Stimulated activated CD8-positive, alpha-beta memory T cell treated with anti-CD3 and anti-CD28 coated beads, Interleukin-2, amount 100 ng/mL, for 1 hour (primary cell): ENCODE measurements at places on chromosomes 4 and X.

DNA sequence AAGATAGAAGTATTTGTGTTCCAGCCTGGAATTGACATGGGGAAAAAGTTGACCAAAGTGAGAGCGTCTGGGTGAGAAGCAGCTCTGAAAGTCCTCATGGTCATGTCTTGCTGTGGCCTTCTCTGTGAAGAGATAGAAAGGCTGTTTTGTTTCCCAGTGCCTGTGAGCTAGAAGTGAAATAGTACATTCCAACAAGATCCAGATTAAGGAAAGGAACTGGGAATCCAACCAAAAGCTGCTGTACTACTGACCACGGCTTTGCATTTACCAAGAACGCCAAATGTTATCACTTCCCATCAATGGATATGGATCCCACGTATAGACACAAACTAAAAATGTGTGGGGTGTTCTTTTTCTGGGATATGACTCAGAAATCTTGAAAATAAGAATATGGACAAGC lies 51.2 kb downstream of the TENM3 start:
- DNase-seq: no peak

DNA sequence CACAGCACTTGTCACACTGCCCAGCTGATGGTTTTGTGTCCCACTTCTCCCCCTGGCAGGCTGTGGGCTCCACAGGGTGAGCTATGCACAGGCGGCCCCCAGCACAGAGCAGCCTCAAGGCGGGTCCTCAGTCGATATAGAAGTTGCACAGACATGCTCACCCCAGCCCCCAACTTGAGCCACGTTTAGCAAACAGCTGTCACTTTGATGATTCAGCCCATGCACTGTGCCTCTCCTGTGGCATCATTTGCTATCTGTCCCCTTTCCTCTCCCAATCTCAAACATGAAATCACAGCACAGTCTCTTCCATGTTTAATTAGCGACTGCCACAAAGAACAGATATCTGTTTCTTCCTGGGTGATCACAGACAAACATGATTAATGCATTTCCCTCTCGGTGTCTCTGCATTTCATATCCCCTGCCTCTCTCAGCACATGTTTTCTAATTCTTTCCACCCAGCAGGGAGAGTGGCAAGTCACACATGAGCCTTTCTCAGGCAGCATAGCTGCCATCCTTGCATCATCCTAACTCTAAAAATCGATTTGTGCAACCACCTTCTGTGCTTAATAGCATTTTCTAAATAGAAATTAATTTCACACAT lies 204.9 kb downstream of the EVC2 start:
- DNase-seq: no peak

DNA sequence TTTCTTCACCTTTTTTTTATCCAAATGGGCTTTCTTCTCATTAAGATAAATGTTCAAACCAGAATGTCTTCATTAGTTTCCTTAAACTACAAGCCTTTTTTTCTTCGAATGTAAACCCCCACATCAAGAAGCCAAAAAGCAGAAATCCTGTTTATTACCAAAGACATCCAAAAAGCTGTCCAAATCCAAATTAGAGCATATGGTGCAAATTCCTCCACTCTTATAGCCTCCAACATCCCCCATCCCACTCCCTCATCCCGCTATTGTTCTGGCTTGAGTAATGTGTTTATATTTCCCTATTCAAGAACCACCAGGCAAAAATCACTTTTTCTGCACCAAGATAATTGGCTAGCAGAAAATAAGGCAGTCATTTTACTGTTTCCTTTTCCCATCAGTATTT lies 315.1 kb upstream of the ADGRL3 start:
- no peak for DNase-seq

DNA sequence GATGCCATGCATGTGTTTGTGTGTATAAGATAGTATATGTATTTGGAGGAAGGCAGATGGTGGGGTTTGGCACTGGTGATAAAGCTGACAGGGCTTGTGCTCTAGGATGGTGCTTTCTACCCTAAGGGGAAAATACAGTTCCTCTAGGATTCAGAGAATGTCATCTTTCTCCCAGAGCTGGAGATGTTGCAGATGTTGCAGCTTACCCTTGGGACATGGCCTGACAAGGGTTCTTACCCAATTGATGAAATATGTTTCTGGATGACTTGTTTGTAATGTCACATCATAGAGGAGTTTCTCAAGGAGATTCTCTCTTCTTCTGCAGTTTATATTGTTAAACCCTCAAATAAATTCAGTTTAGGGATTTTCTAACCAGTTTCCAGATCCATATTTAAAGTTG lies 52.5 kb upstream of the PITX2 start:
- DNase-seq: no peak

GRCh38 chr4:110248100-110248499 lies 49.7 kb upstream of the ELOVL6 start:
- no peak for DNase-seq

DNA sequence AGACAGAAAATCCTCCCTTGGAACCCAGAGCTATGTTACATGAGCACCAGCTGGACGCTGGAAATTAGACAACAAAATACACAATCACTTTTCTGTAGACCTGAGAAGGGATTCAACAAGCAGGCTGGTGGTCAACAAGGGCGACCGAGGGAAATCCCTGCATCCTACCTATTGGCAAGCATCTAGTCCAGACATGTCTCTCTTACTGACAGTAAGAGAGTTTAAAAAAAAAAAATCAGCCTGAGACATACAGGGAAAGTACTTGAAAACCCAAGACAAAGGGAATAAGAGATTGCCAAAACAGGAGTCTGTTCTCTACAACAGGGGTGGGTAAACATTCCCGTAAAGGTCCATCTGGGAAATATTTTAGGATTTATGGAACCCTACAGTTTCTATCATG lies 108.0 kb downstream of the KDR start:
- DNase-seq: no peak
